ENCODE measurements at places on chromosomes 1 and 21. TPM values are rescaled to one million over a fixed set of nuclear protein-coding genes. Genes with fewer than 3 reads are reported as not detected.

GRCh38 chr1:31855038-31855845, 39.4 kb upstream of the SPOCD1 start:
- no peak for DNase-seq

- DNase-seq, result no peak
These were observed 186.3 kb downstream of the NFIA start for GRCh38 chr1:61268546-61269240.

- DNase-seq, result no peak
These were observed 632.0 kb downstream of the SMYD3 start for GRCh38 chr1:245874942-245875580.

- DNase-seq, result no peak
These were observed 580.6 kb downstream of the PLA2G4A start for GRCh38 chr1:187409341-187409740.

- DNase-seq, result no peak
These were observed 6.7 kb downstream of the KCNJ15 start for GRCh38 chr21:38263493-38263892.

- DNase-seq, result no peak
These were observed 4.8 kb upstream of the ZNF687 start for GRCh38 chr1:151277249-151277648.

DNA sequence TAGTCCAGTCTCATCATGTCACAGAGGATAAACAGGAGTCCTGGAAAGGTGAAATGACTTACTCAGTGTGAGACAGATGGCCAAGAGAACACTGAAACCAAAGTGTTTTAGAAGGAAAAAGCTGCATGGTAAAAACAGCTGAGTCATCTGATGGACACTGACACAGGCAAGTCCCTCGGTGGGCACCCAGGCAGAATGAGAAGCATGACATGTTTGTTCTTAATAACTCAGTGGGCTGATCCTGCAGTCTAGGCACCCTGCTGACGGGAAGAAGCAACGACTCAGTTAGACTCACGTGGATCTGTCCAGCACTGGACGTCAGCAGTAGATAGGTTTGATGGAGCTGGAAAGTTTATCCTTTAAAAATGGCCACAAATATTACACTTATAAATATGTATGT, 116.9 kb downstream of the RGS7 start:
- peak; percentile 7 for DNase-seq

DNA sequence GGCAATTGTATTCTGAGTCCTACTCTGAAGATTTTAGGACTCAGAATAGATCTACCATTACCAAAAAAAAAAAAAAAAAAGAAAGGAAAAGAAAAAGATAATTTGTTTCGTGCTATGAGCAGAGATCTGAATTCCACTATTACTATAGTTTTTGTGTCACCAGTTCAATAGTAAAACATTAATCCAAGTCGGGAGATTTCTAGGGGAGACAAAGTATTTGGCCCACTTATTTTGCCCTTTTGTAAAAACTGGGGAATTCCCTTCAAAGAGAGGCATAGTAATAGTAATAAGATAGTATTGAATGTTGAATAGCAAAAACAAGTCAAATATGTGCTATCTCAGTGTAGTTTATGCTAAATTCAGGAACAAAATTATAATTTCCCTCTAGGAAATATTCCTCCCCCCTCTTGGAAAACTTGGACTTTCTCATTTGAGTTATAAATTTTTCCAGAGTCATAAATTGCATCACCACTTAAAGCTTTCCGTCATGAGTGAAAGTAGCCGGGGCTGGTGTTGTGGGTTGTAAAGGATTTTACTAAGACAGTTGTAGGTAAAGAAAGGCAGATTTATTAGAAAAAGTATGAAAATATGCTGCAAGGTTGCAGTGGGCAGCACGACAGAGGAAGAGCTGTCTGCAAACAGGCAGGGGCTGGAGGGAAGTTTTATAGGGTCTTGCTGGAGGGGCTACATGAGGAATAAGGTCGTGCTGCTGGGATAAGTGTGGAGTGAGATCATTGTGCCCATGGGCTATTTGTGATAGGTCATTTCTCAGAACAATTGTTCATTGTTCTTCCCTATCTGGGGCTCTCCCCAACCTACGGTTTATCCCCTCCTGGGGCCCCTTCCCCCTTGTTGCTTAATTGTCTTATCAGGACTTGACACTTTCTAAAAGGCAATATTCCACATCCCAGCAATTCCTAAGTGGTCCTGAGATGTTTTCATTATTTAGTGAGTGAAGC, 1009.9 kb downstream of the PLA2G4A start:
- DNase-seq, result no peak

GRCh38 chr1:37434292-37435225, 39.8 kb upstream of the ZC3H12A start:
- peak; percentile 77 for DNase-seq

- DNase-seq, result peak; percentile 64
These were observed 14.3 kb downstream of the QSOX1 start for GRCh38 chr1:180168786-180169639.

DNA sequence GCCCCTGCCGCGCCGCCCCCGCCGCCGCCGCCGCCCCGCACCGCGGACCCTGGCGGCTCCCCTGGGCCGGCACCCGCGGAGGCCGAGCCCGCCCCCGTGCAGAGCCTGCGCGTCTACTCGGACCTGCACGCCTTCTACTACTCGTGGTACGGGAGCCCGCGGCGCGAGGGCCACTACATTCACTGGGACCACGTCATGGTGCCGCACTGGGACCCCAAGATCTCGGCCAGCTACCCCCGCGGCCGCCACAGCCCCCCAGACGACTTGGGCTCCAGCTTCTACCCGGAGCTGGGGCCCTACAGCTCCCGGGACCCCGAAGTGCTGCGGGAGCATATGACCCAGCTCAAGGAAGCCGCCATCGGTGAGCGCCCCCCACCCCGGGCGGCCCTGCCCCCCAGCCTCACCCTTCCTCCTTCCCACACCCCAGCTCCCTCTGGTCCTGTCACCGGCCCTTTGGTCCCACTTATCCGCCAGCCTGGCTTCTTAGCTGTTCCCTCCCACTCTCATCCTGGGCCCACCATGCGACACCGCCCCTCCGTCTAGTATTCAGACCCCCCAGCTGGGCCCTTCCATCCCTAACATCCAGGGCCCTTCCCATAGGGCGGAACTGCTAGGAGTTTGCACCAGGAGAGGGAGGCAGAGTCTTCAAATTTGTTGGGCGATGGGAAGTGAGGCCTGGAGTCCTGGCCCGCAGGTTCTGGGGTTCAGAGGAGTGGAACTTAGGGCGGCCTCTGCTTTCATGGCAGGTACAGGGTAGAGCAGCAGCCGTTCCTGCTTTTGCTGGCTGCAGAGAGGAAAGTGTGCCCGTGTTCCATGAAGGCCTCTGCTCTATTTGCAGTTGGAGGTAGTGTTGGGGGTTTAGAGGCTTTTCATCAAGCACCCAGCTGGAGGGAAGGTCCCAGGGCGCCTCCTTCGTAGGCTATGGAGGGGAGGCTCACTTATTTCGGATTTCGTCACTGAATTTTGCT, 1.0 kb downstream of the MANEAL start:
- no peak for DNase-seq

GRCh38 chr1:61204528-61204927, 122.2 kb downstream of the NFIA start:
- DNase-seq, result no peak

DNA sequence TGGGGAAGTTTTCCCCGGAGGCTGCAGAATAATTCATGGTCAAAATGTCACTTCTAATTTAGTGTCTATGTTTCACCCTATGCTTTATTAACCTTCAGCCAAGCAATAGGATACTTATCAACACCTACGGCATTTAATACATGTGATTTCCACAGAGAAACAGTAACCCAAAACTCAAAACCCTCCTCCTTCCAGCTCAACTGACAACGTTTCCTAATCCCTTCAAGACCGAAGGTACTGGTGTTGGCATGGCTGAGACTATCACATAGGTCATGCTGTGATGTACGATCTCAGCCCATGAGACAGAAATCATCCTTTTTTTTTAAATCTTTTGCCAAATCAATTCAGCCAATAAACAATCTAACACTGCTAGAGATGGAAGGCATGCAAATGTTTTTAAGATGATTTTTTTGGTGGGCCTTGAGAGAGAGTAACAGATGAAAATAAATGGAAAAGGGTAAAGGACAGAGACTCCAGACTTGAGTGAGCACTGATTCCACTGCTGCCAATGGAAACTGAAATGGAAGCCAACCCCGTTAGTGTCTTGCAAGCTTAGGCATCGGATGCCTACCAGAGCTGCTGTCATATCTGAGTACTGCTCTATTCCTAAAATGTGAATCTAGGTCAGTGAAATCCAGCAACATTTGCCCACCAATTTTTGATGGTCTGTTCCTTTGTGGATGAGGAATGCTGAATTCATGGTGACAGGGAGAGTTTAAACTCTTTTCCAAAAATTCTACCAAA, 63.4 kb upstream of the BCL10 start:
- no peak for DNase-seq

DNA sequence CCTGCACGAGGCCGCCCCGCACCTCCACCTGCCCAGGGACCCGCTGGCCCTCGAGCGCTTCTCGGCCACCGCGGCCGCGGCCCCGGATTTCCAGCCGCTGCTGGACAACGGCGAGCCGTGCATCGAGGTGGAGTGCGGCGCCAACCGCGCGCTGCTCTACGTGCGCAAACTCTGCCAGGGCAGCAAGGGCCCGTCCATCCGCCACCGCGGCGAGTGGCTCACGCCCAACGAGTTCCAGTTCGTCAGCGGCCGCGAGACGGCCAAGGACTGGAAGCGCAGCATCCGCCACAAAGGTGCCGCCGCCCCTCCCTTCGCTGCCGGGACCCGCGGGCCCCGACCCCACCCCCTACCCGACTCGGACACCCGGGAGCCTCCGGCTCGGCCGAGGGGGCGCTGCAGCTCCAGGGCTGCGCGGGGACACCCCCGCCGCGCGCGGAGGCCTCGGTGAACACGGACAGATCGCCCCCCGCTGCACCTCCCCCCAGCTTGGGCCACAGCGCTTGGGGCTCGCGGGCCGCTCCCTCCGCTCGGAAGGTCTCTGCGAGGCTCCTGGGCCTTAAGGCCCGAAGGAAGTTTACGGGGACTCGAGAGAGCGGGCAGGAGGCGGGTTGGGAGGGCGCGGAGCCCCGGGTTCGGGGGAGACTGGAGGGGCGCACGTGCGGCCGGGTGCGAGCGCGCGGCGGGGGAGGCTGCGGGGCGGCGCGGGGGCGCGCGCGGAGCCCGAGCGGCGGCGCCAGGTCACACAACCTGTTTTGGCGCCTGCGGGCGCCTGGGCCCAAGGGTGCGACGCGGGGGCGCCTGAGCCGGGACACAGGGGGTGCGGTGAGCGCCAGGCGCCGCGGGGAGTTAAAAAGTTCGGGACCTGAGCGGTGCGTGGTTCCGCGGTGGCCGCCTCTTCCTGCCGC, 1.2 kb downstream of the SAMD11 start:
- peak; percentile 71 for DNase-seq

DNA sequence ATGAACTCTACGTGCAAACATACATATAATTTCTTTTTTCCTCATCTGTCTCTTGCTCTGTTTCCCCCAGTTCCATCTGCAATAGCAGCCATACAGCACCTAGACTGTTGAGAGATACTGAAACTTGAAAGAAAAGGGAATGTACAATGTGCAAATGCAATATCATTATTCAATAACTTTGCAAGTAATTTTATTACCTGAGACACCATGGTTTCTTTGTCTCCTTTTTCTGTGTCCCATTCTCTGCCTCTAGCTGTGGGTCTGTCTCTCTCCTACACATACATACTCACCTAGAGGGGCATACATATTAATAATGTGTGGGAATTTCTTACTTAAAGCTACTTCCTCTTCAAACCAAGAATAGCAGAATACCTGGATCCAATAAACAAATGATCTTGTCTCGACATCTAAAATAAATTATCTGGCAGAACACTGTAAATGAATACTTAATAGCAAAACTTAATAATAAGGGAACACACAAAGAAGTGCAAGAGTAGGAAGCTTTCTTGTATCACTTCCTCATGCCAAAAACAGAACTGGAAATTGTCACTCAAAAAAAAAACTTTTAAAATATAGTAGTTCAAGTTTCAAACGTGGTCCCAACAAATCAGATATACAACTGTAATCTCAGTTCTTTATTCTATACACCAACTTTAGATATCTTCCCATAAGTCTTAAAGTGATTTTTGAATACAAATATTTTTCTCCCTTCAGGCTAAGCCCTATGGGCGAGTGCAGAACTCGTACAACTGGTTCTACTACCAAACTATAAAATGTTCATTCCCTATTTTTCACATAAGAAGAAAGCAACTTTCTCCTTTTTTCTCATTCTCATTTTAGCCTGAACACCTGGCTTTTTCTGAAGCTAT, 194.6 kb downstream of the NRIP1 start:
- no peak for DNase-seq

DNA sequence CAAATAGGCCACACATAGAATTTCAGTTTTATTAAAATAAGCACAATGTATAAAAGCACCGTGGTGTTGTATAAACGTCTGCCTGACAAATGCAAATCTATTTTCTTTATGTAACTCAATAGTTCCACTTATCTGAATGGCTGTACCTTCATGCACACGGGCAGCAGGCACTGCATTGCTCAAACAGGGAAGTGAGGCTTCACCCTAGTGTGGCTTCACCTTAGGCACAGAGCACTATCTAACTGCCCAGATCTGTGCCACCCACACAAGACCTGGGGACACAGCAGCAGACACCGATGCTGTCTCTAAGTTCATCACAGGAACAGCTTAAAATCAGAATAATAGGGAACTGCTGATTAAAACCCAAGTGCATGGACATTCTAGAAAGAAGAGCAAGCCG, 6.0 kb upstream of the KNCN start:
- DNase-seq, result no peak

GRCh38 chr1:119613769-119614720, 34.0 kb downstream of the ZNF697 start:
- DNase-seq, result peak; percentile 35

DNA sequence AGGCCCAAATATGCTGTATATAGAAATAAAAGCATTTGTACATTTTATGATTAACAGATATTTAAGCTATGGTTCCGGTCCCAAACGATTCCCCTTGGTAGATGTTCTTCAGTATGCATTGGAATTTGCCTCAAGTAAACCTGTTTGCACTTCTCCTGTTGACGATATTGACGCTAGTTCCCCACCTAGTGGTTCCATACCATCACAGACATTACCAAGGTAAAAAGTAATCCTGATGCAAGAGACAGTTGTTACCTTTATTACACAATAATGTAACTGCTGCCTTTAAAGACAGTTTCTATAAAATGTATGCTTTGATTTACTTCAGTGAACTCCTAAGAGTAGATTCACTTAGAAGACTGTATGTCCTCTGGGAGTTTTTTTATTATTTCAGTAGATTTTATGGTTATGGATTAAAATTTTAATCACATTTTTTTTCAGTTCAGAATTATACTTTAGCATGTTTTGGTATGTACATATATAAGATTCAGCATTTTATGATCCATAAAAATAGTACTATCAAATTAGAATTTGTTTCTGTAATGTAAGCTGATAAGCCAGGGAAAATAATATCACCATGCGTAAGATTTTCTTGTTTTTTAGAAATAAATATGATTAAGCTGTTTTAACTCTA, 96.5 kb downstream of the USP25 start:
- DNase-seq, result peak; percentile 21

The CSRP1 gene
- polyA plus RNA-seq, result 819 TPM

The RXFP4 gene
- polyA plus RNA-seq, result not detected

The S100A7 gene
- polyA plus RNA-seq, result not detected

The GATAD2B gene
- 8.9 TPM for polyA plus RNA-seq

The BARHL2 gene
- polyA plus RNA-seq, result not detected

The EPHA10 gene
- polyA plus RNA-seq, result 0.59 TPM

The CD52 gene
- polyA plus RNA-seq, result not detected

All from A549 (cell line).